ENCODE measurements at places on chromosomes 16 and 17.

DNA sequence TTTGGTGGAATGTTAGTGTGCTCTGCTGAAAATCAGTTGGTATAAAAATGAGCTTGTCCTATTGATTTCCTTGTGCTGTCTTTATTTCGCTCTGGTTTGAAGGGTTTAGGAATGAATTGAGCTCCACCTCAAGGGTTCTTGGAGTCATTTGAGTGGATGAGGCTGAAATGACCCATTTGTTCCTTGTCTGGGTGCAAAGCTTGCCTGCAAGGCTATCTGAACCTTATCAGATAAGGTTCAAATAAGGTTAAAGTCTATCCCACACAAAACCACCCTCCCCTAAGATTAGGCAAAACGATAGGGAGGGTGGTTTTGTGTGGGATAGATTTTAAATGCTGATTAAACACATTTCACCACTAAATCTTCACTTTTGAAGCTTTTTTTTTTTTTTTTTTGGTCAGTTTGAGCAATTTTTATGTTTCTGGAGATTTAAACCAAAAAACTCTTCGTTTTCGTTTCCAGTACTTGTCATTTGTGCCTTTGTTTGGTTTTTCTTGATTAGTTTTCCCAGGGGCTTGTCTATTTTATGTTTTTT lies 62.7 kb downstream of the ARHGAP44 start:
- no peak for DNase-seq

DNA sequence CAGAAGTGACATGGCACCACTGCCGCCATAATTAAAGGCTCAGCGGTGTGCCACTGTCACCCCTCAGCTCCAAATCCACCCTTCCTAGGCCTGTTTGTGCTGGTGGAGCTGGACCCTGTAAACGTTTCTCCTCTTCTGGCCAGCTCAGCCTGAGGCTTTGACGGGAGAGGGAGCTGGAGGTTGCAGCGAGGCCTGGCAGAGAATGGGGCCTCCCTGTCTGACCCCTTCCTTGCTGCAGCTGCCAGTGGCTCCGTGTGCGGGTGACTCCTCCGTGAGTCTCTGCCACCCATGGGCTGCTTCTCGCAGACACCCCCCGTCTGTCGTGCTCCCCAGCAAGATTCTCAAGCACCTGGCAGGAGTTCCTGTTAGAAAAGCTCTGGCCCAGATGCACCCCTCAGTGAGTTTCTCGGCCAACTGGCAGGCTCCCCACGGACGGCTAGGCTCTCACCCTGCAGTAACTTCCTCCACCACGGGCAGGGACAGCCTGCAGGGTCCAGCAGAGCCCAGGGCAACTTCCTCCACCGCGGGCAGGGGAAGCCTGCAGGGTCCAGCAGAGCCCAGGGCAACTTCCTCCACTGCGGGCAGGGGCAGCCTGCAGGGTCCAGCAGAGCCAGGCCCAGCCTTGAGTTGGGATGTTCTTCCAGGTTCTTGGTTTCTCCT lies 4.7 kb upstream of the CHMP6 start:
- DNase-seq: no peak

DNA sequence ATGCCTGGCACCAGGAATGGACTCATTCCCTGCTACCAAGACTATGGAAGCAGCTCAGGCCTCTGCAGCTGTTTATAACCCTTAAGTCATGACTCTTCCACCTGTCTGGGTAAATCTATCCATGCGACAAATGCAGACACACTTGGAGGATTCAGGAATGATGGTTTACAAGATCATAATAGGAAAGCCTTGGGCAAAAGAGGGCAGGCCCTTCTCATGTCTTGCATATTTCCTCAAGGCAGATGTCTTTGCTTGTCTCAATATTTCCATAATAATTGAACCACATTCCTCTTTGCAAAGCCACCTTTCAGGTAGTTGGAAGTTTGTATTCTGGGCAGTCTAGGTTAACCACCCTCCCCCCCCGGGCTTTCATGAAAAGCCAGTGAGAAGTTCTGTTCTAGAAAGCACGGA lies 884 bp upstream of the JPT1 start:
- DNase-seq: no peak

DNA sequence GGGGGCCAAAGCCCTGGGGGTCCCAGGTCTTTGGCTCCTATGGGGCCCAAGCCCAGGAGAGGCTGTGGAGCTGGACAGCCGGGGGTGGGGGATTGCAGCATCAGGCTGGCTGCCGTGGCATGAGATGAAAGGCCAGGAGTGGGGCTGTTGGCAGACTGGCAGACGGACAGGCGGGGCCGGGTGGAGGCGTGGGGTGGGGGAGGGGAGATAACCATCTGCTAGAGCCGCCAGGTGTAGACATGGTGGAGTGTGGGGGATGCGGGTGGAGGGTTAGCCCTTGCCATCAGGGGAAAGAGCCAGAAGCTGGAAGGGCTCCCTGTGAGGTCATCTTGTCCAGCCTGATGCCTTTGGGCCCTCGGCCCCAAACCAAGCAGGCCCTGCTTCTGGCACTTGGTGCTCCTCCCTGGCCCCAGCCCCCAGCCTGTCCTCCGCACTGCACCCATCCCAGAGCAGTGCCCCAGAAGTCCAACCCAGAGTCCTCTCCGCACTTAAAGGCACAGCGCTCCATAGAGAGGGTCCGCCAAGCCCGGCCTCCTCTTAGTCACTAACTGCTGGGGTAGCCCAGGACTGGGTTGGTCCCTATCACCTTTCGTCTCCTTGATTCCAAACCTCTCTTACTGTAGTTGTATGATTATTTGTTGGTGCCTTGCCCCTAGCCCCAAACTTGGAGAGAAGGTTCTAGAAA lies 33.3 kb upstream of the DLX4 start:
- DNase-seq: no peak

- peak; percentile 92 for DNase-seq
Measured at GRCh38 chr17:73639932-73640331, 4.3 kb downstream of the SDK2 start.

DNA sequence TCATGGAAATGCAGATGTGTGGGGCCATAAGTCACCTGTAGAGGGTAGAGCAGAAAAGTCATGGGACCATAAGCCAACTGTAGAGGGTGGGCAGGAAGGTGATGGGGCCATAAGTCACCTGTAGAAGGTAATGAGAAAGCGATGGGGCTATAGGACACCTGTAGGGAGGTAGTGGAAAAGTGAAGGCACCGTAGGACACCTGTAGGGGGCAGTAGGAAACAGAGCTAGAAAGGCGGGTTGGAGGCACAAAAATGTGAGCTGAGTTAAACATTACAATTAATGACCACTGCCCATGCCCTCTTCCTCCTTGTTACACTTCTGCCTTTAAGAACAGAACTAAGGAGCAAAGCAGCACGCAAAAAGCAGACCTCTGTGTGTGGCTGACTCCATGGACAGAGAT lies 150.1 kb downstream of the SHISA6 start:
- no peak for DNase-seq

- no peak for DNase-seq
Measured at GRCh38 chr17:15890279-15890892, 54.5 kb upstream of the ADORA2B start.

DNA sequence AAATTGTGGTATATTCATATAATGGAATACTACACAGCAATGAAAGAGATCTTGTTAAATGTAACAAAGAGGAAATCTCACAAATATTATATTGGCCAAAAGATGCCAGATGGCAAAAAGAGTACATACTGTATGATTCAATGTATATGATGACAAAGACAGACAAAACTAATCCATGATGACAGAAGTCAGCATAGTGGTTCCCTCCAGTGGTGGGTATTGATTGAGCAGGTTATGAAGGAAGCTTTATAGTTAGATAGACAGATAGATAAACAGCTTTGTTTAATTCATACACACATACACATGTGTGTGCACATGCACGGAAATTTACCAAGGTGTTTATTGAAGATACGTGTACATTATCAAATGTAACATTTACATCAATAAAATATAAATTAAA lies 74.4 kb upstream of the SMIM36 start:
- DNase-seq: no peak

- DNase-seq: no peak
Measured at GRCh38 chr17:41639492-41640473, 15.4 kb upstream of the KRT17 start.

- peak; percentile 91 for DNase-seq
Measured at GRCh38 chr17:74961657-74962350, 10.8 kb downstream of the HID1 start.

DNA sequence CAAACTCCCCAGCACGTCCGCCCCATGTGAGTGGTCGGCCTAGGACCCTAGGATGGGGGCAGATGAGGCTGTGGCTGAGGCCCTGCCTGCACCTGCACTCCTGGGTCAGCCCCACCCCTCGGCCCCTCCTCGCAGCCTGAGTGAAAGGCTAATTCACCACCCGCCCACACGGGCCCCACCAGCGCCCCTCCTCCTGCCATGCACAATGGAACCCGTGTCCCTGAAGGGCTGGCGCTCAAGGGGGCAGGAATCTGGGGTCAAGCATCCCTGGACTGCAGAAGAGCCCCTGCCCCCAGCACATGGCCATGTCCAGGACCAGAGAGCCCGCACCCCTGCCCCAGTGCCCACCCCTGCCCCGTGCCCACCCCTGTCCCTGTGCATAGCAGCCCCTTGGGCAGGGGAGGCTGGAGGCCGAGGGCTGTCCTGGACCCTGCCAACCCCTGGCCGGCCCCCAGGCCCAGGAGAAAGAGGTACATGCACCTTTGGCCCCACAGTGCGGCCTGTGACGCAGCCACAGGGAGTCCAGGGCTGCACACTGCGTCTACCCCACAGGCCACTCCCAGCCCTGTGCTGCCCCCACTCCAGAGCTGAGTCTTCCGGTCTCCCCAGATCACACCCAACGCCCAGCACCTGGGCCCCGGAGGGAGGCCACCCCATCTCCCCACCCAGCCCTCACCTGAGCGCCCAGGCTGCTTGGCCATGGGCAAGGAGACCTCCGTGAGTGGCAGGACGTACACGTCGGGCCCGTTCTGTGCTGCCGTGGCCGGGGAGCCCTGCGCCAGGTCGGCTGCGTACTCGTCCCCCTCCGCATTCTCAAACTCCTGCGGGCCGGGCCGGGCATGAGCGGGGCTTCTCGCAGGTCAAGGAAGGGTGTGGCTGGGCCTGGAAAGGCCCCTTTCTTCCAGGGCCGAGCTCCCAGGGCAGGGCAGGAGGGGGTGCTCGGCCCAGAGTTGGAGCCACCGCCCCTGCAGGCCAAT lies 34.6 kb upstream of the PVALEF start:
- no peak for DNase-seq

DNA sequence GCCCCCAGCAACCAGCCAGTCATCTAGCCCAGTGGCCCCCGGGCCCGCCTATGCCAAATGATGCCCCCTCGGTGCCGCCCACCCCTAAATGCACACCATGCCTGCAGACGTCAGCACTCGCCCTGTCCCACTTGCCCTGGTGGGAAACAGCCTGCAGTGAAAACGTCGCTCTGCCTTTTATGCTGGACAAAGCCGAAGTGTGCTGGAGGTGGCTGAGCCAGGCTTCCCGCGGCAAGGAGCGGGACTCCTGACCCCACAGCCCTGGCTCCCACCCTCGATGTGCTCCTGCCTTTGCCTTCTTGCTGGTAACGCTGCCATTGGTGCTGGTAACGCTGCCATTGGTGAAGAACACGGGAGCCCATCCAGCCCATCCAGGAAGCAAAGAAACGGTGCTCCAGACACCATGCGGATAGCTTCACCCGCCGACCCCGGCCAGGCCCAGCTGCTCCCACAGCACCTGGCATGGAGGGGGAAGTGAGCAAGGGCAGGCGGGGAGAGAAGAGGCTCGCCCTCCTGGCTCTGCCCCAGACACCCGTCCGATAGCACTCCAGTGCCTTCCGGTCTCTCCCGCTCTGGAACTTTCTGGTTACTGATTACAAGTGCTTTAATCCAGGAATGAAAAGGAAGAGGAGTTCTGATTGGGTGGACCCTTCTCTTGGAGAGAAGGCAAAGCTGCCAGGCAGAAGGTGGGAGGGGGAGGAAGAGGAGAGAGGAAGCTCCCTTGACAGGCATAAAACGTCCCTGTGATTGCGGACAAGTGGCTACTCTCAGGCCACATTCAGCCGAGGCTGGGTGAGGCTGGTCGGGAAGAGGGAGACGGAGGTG lies 4.0 kb upstream of the BAIAP2 start:
- DNase-seq: no peak

- peak; percentile 22 for DNase-seq
Measured at GRCh38 chr17:76458580-76459490, 5.9 kb upstream of the UBE2O start.

GRCh38 chr16:62751218-62751617 lies 715.0 kb upstream of the CDH8 start:
- DNase-seq: no peak

DNA sequence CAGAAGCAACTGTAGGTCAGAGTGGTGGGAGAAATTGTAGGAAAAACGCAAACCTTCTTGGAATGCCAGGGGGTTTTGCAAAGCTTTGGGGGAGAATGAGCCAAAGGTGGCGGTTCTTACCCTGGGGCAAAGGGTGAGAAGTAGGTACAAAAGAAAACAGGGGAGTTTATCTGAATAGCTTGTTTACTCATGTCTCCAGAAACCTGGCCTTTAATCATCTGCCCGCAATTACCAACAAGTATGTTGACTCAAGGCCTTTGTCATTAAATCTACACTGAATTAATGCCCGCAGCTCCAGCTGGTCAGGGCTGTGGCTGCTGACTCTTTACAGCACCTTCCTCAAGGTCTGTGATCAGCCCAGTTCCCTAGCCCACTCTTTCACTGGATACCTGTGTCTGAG lies 320.1 kb downstream of the CBLN1 start:
- DNase-seq: no peak

DNA sequence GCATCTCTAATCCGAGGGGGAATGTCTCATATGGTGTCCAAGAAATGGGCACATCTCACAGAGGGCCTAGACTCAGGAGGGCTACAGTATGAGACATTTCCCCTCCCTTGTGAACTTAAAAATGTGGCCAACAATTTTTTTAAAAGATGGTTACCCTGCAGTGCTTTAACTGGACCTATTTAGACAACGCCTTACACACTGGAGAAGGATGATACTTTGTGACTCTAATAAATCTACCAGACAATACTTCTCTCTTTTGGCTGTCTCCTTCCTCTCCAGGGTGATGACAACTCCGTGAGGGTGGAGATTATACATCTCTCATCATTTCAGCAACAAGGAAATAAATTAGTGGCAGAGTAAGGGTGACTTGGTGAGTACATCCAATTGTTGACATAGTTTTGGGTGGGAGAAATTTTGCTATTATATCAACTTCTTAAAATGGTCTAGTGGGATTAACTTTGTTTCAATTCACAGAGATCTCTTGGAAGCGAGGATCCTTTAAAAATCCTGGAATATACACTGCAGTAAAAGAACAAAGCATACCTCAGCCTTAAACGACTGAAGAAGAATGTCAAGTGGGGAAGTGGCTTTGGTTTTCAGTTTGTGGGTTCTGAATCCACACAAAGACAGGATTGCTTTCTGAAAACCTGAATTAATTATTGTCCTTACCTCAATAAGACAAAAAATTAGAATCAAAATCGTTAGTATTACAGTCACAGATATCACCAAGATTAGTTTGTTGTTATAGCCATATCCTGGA lies 89.8 kb downstream of the KPNA2 start:
- DNase-seq: no peak

DNA sequence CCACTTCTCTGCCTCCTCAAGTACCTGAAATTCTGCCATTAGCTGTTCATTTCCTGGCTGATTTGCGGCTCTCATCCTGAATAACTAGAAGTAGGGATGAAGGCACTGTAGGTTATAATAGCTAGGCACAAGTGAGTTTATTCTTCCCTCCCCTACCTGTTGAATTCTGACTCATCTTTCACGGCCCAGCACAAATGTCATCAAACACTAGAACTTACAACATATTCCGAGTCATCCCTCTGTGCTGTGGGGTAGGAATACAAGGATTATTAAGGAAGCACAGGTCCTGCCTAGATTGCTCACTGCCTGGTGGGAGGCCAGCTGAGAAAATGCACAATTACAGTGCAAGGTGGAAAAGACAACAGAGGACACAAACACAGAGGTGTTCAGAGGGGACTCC lies 103.7 kb upstream of the ASIC2 start:
- DNase-seq: no peak
